Stimulated activated CD4-positive, alpha-beta T cell treated with anti-CD3 and anti-CD28 coated beads, Interleukin-12 subunit alpha, Interleukin-12 subunit beta, amount 100 ng/mL, for 24 hours (primary cell): ENCODE measurements at places on chromosomes 6 and 20.

- DNase-seq = no peak
Measured at GRCh38 chr6:136337606-136338005, 48.0 kb upstream of the BCLAF1 start.

- no peak for DNase-seq
Measured at GRCh38 chr6:140729521-140729920, 1355.1 kb upstream of the CITED2 start.

GRCh38 chr20:3652221-3652620, 11.0 kb downstream of the GFRA4 start:
- DNase-seq = no peak

DNA sequence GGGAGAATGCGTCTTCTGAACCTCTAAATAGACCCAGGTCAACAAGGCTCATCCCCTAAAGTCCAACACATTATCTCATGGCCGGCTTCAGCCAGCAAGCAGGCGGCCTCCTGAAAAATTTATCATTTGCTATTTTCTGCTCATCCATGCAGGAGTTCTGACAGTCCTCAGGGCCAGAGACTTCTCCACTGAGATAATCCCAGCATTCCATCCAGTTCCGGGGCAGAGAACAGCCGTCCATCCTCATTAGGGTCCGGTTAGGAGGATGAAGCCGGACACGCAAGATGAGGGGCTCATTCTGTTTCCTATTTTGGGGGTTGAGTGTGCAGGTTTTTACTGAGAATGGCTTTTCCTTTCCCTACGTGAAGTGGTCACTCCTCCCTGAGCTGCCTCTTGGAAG, 258.1 kb downstream of the PREX1 start:
- DNase-seq = no peak

GRCh38 chr20:18908109-18908508, 94.5 kb downstream of the SCP2D1 start:
- DNase-seq = no peak

GRCh38 chr6:154167126-154167525, 128.1 kb downstream of the OPRM1 start:
- no peak for DNase-seq
